ENCODE measurements at places on chromosomes 4 and X. TPM values are rescaled to one million over a fixed set of nuclear protein-coding genes. Genes with fewer than 3 reads are reported as not detected.

The MPC1L gene
- total RNA-seq, result not detected

The FHIP1A gene
- total RNA-seq, result 1.7 TPM

The CCDC120 gene
- total RNA-seq, result 7.3 TPM

The TMSB15A gene
- 1.1 TPM for total RNA-seq

The MCF2 gene
- not detected for total RNA-seq

The PGAM4 gene
- not detected for total RNA-seq

The HS6ST2 gene
- total RNA-seq, result 1.9 TPM

The RAB41 gene
- not detected for total RNA-seq

The NUP62CL gene
- not detected for total RNA-seq

The PAGE4 gene
- total RNA-seq, result not detected

DNA sequence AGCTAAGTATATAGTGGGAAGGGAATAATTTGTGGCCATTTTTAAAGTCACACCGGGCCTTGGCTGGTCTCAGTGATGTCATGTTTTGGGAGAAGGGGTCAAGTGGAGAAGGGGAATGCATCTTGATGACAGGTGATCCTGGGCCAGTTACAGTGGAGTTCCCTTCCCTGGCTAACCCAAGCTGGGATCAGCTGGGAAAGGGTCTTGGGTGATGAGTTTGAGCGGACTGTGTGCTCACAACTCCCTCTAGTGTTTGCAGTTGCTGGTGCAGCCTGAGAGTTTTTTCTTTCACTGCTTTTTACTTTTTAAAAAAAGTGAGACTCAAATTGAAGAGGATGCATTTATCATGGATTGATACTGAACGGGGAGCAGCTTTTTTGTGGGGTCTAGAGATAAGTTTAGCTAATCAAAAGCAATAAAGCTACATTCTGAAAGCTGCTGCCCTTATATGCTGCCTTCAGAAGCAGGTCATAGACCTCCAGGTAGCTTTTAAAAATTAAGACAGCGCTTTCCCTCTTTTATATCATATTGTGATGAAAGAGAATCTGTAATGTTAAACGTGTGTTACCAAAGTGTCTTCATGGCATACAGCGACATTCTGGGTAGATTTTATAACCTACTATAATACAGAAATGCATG, 164.7 kb downstream of the DCLK2 start:
- DNase-seq, result no peak

DNA sequence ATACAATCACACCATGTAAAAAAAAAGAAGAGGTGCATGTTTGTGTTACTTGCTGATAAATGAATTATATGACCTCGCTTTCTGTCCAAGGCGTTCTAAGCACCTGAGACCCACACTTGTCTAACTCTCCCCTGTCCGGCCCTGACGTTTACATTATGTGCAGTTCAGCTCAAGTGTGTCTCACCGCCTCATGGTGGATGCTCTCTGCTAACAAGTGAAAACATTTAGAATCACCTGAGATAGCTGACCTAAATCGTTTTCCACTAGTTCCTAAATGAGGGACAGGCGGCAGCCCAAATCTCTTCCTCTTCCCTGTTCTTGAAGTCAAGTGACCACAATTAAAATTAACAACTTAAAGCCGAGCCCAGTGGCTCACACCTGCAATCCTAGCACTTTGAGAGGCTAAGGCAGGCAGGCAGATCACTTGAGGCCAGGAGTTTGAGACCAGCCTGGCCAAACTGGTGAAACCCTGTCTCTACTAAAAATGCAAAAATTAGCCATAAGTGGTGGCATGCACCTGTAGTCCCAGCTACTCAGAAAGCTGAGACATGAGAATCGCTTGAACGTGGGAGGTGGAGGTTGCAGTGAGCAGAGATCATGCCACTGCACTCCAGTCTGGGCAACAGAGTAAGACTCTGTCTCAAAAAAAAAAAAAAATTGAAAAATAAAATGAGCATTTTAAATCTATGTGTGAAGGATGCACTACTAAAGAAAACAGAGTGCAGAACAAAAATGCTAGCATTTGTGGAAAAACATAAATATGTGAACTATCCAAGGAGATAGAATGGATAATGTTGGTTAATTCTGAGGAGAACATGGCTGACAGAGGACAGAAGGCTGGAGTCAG, 3.9 kb upstream of the TIFA start:
- no peak for DNase-seq

GRCh38 chr4:8475751-8476575, 35.4 kb downstream of the TRMT44 start:
- no peak for DNase-seq

GRCh38 chrX:13875572-13875971, 58.7 kb upstream of the GPM6B start:
- DNase-seq, result no peak

GRCh38 chr4:74473155-74473811, 28.3 kb downstream of the AREG start:
- DNase-seq, result no peak

GRCh38 chrX:81202943-81203342, 1.0 kb downstream of the SH3BGRL start:
- DNase-seq, result no peak

DNA sequence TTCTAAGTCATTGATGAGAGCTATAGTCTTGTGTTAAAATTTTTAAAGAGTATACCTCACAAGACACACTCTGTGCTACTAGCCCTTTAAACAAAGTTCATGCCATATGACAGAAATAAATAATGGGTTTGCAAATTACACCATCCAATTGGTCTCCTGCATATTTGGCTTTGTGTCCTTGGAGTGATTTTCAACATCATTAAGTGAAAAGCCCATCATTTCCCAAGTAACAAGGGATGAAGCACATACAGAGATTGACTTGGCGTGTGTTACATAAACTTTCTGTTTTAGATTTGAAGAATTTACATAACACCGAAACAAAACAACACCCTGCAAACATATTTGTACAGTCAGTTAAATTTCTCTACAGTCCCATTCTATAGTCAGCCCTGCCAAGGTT, 216.9 kb upstream of the NEIL3 start:
- no peak for DNase-seq

- no peak for DNase-seq
Observed at GRCh38 chrX:8273451-8273895, 102.4 kb upstream of the VCX2 start.

- DNase-seq, result no peak
Observed at GRCh38 chr4:3176367-3177229, 72.4 kb upstream of the MSANTD1 start.
